PC-9 (cell line): ENCODE measurements at places on chromosomes 13 and 19. TPM values are rescaled to one million over a fixed set of nuclear protein-coding genes. Genes with fewer than 3 reads are reported as not detected.

- 0 out of 2 replicates have a peak overlapping the region, but pooled peaks have one; percentile 7 for H3K27ac ChIP-seq
- no peaks in the 10 kb centered on the region for H3K36me3 ChIP-seq
- DNase-seq: peak; percentile 63
Observed at GRCh38 chr19:45150751-45151281, 10.0 kb downstream of the NKPD1 start.

GRCh38 chr13:113836768-113837559 is 26.9 kb downstream of the GAS6 start:
- no peak overlapping the region for H3K27ac ChIP-seq
- no peaks in the 10 kb centered on the region for H3K27me3 ChIP-seq
- no peak overlapping the region for H3K4me3 ChIP-seq

The C19orf47 gene
- total RNA-seq: 17.3 and 21.2 TPM in 2 replicates

GRCh38 chr19:15251010-15251748 is 18.9 kb upstream of the EPHX3 start:
- DNase-seq: no peak
- no peak overlapping the region for H3K4me3 ChIP-seq
- H3K36me3 ChIP-seq: peaks cover 44% of the 10 kb centered on the region

The IRGC gene
- total RNA-seq: not detected in 2 replicates

DNA sequence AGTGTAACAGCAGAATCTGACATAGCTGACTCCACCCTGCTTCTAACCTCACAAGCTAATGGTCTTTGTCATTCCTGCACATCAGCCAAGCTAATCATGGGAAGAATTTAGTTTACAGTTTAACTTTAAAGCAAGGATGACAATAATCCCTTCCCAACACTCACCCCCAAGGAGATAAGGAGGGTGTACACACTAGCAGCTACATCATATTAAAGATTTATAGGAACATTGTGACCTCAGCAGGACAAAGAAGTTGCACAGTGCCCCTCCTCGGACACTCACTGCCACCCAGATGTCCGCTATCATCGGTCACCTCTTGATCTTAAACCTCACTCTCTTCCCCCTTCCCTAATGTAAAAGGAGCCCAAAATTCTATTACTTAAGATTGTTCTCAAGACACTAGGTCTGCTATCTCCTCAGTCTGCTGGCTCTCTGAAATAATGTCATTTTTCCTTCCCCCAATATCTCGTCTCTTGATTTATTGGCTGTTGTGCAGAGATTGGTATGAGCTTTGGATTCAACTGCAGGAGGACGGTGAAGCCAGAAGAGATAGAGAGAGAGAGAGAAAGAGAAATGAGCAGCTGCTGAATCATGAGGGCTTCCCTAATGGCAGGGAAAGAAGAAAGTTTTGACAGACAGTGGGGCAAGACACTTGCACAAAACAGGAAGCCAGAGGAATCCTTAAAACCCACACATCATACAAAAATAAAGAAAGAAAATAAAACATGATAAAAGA is 17.5 kb upstream of the FFAR2 start:
- DNase-seq: no peak
- H3K36me3 ChIP-seq: no peaks in the 10 kb centered on the region
- H3K4me1 ChIP-seq: no peaks in the 10 kb centered on the region
- no peak overlapping the region for H3K4me3 ChIP-seq

DNA sequence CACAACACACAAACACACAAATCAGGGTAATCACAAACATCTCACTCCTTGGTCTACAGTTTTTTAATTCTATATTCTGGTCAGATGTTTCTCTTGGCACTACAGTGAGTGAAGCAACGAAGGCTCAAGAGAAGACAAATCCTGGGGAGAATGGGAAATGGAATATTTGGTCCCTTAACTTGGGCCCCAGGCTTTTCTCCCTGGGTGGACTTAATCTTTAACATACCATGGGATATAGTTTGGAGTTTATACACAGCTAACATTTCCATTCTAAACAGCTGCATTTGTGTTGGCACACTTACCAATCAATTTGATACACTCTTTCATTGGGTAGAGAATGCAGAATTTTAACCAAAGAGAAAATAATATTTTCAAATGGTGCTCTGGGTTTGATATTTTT is 1132.6 kb upstream of the SLC10A2 start:
- no peak overlapping the region for H3K27ac ChIP-seq
- H3K4me1 ChIP-seq: no peaks in the 10 kb centered on the region
- no peaks in the 10 kb centered on the region for H3K27me3 ChIP-seq

GRCh38 chr19:3302755-3303154 is 63.6 kb upstream of the NFIC start:
- no peak overlapping the region for H3K4me3 ChIP-seq
- H3K4me1 ChIP-seq: no peaks in the 10 kb centered on the region
- no peaks in the 10 kb centered on the region for H3K27me3 ChIP-seq
- H3K27ac ChIP-seq: no peak overlapping the region
- H3K36me3 ChIP-seq: no peaks in the 10 kb centered on the region

- H3K4me3 ChIP-seq: no peak overlapping the region
- H3K27ac ChIP-seq: no peak overlapping the region
- no peaks in the 10 kb centered on the region for H3K4me1 ChIP-seq
- no peaks in the 10 kb centered on the region for H3K27me3 ChIP-seq
Observed at GRCh38 chr19:1122972-1123363, 19.2 kb downstream of the GPX4 start.

- DNase-seq: no peak
- H3K27me3 ChIP-seq: no peaks in the 10 kb centered on the region
- no peaks in the 10 kb centered on the region for H3K36me3 ChIP-seq
- H3K27ac ChIP-seq: no peak overlapping the region
- no peak overlapping the region for H3K4me3 ChIP-seq
Observed at GRCh38 chr19:12656899-12657571, 9.5 kb downstream of the MAN2B1 start.

The NKG7 gene
- total RNA-seq: not detected in 2 replicates

- peaks cover 22% of the 10 kb centered on the region; the same call in 1 of the 2 replicates for H3K36me3 ChIP-seq
- H3K4me1 ChIP-seq: peaks cover 5% of the 10 kb centered on the region; the same call in 1 of the 2 replicates
- H3K4me3 ChIP-seq: no peak overlapping the region
- H3K27me3 ChIP-seq: no peaks in the 10 kb centered on the region
Observed at GRCh38 chr19:51589511-51589910, 18.4 kb downstream of the ZNF175 start.

The HIPK4 gene
- 0.37 and 0.38 TPM in 2 replicates for total RNA-seq

GRCh38 chr13:22405891-22406290 is 735.0 kb downstream of the FGF9 start:
- DNase-seq: no peak
- no peaks in the 10 kb centered on the region for H3K4me1 ChIP-seq
- no peaks in the 10 kb centered on the region for H3K36me3 ChIP-seq
- peaks cover 35% of the 10 kb centered on the region for H3K27me3 ChIP-seq

DNA sequence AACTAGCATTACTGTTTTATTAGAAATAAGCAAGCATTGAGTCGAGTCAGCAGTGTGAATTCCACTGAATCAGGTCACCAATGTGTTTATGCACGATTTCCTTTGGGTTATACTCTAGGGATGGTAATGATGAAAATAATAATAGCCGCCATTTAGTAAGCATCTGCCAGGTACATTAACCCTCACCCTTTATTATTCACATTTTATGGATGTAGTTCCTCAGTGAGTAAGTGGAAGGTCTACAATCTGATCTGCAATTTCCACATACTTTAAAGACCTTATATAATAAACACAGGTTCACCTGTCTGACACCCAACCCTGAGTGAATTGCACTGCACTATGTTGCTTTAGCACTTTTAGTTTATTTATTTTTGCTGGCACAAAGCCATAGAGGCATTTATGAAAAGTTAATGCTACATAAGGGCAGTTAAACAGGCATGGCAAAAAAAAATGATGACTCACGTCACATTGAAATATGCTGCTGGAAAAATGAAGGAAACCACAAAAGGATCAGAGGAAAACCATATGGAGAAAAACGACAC is 122.4 kb downstream of the TRPC4 start:
- H3K36me3 ChIP-seq: no peaks in the 10 kb centered on the region
- no peak overlapping the region for H3K4me3 ChIP-seq
- H3K27me3 ChIP-seq: no peaks in the 10 kb centered on the region
- H3K4me1 ChIP-seq: peaks cover 17% of the 10 kb centered on the region

The KLC3 gene
- total RNA-seq: 20.6 and 30.7 TPM in 2 replicates

DNA sequence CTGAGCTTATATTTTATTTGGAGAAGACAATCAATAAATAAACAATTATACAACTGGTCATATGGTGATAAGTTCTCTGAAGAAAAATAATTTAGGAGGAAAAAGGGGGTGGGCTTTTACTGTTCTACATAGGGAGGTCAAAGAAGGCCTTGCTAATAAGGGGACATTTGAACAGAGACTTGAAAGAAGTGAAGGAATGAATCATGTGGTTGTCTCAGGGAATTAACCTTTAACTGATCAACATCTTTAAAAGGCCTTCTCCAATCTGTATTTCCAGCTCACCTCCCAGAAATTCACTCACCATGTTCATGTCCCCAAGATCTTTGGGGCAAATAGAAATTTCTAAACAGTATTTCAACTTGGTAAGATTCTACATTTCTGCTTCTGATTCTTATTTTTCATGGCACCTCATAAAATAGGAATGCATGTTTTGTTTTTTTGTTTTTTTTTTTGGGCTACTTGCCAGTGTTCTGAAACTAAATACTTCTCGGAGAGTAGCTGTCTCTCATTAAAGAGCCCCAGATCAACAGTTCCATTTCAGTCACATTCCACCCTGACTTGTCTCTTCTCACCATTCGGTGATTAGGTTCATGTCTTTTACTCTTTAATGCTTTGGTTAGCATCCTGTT is 19.2 kb upstream of the LPAR6 start:
- no peaks in the 10 kb centered on the region for H3K36me3 ChIP-seq
- H3K27me3 ChIP-seq: no peaks in the 10 kb centered on the region
- DNase-seq: no peak

DNA sequence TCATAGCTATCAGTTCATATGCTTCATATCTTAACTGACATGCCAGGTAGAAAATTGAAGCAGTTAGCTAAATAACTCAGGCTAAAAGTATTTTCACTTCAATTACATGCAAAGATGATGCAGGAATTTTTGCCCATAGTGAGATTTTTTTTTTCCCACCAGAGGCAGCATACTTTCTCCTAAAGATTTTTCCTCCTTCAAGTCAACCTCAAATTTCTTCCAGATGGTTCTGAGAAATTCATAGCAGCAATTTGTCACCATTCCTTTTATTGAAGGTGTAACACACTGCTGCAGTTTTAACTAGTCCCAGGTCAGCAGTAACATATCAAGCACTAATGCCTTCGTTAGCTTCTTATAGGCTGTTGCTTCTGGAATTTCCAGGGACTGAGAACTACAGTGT is 141.9 kb downstream of the SUCLA2 start:
- no peak overlapping the region for H3K27ac ChIP-seq
- no peaks in the 10 kb centered on the region for H3K36me3 ChIP-seq
- no peaks in the 10 kb centered on the region for H3K4me1 ChIP-seq
- no peaks in the 10 kb centered on the region for H3K27me3 ChIP-seq

- H3K4me3 ChIP-seq: no peak overlapping the region
- H3K27me3 ChIP-seq: no peaks in the 10 kb centered on the region
Observed at GRCh38 chr19:17737690-17738153, 13.6 kb upstream of the FCHO1 start.

DNA sequence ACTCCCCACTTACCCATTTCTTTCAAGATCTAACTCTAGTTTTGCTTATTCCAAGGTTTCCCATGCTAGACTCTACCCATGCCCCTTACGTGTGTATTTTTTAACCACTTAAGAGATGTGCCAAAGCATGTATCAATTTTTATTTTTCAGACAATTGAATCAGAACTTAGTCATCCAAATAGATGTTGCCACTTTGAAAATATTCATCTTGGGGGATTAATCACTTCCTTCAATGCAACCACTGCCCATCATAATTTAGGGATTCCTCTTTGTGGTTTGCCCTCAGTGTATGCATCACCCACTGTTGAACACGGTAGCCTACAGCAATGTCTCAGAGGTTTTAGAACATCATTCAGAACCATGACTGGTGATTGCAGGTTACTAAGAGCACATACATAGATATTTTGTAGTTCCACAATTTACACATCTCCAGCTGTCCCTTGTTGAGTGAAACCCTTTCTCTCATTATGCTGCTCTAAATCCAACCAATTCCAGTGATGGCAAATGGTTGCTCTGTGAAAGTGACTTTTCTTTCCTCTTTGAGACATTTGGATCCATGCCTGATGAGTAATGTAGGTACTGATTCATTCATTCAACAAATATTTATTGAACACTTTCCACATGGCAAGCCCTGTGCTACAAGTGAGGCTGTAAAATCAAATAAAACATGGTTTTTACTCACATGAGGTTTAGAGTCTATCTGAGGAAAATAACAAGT is 60.6 kb upstream of the SERP2 start:
- no peaks in the 10 kb centered on the region for H3K27me3 ChIP-seq
- DNase-seq: peak; percentile 33
- peaks cover 70% of the 10 kb centered on the region for H3K4me1 ChIP-seq
- peak overlapping the region; percentile 99 for H3K27ac ChIP-seq
- no peak overlapping the region for H3K4me3 ChIP-seq
- H3K36me3 ChIP-seq: no peaks in the 10 kb centered on the region

DNA sequence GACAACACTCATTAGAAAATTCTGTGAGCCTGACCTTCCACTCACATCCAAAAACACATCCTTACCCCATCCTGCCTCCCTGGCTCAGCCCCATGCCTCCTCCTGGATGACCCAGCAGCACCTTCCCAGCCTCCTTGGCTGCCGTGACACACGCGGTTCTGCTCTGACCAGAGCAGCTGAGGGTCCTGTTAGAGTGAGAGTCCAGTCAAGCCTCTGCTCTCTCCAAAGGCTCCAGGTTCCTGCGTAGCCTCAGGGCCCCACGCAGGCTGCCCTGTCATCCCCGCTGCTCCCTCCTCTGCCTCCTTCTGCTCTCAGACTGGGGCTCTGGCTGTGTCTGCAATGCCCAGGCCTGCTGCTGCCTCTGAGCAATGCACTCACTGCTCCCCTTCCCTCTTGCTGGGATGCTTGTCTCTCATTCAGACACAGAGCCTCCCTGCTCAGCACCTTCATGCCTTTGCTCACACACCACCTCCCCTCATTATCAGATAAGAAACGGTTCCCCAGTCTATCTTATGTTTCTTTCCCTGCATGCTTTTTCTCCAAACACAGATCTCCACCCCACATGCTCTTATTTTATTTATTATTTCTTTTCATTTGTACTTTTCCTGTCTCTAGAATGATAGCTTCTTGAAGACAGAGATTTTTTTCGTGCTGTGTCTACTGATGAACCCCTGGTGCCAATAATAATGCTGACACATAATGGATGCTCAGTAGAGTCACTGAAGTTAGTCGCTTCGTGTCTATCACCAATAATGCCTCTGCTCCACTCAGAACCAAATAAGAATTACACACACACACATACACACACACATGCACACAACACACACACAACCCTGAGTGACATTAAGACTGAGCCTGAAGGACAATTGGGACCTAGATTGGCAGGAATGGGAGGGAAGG is 10.2 kb upstream of the SIGLEC6 start:
- H3K27ac ChIP-seq: no peak overlapping the region
- no peak overlapping the region for H3K4me3 ChIP-seq
- H3K36me3 ChIP-seq: no peaks in the 10 kb centered on the region
- no peaks in the 10 kb centered on the region for H3K4me1 ChIP-seq
- H3K27me3 ChIP-seq: peaks cover 93% of the 10 kb centered on the region
- DNase-seq: no peak

DNA sequence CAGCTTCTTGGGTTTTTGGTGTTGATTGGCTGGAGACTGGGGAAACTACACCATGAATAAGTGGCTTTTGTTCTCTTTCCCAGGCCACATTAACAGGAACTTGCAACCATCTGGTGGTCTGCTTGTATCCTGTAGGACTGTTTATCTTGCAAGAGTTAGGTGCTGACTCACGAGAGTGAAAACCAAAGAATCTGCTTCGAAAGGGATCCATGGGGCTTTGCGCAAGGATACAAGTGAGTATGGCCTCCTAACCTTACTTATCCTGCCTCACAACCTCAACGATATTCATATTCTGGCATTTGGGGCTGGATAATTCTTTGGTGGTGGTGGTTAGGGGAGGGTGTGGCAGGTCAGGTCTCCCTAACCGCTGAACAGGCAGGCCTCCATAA is 4.7 kb upstream of the SIGLECL1 start:
- no peak overlapping the region for H3K27ac ChIP-seq
- H3K27me3 ChIP-seq: peaks cover 94% of the 10 kb centered on the region
- no peak for DNase-seq
- no peaks in the 10 kb centered on the region for H3K4me1 ChIP-seq
- no peak overlapping the region for H3K4me3 ChIP-seq
- H3K36me3 ChIP-seq: no peaks in the 10 kb centered on the region

The PLPPR3 gene
- 0.81 and 0.90 TPM in 2 replicates for total RNA-seq
